ENCODE measurements at places on chromosomes 2 and 18. TPM values are rescaled to one million over a fixed set of nuclear protein-coding genes. Genes with fewer than 3 reads are reported as not detected.

DHRS9 gene
- not detected for polyA plus RNA-seq

POLR1A gene
- 13.8 TPM for polyA plus RNA-seq

GAREM2 gene
- 3.8 TPM for polyA plus RNA-seq

- H3K27me3 ChIP-seq, result no peaks in the 10 kb centered on the region
- no peak for DNase-seq
- H3K4me1 ChIP-seq, result peaks cover 32% of the 10 kb centered on the region
- no peaks in the 10 kb centered on the region for H3K36me3 ChIP-seq
Observed at GRCh38 chr18:5972298-5972697, 77.0 kb upstream of the TMEM200C start.

- H3K27me3 ChIP-seq, result no peaks in the 10 kb centered on the region
- H3K4me1 ChIP-seq, result no peaks in the 10 kb centered on the region
- H3K4me3 ChIP-seq, result no peak overlapping the region
- no peak for DNase-seq
Observed at GRCh38 chr18:41644466-41644865, 310.6 kb upstream of the PIK3C3 start.

DNA sequence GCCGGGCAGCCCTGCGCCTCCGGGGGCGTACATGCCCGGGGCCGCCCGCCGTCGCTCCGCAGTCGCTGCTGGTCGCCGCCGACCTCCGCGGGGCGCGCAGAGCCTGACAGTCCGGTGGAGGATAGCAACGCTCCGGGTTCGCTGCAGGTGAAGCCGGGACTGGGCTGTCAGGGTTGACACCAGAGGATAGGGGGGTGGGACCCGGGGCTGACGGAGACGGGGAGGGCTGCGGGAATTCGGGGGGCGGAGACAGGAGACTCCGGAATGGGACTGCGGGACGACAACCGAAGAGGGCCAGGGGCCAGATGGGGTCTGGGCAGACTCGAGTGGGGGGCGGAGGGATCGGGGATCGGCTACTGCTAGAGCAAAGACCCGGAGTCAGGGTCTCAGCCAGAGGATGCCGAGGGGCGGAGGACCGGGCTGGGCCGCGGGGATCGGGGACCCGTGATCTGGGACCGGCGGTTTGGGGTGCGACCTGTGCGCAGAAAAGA, 403 bp downstream of the TMEM127 start:
- peak overlapping the region; percentile 100 for H3K4me3 ChIP-seq
- H3K36me3 ChIP-seq, result peaks cover 15% of the 10 kb centered on the region
- H3K27me3 ChIP-seq, result no peaks in the 10 kb centered on the region
- no peak overlapping the region for H3K27ac ChIP-seq

GRCh38 chr2:160742667-160743066, 249.1 kb upstream of the RBMS1 start:
- DNase-seq, result no peak
- H3K27me3 ChIP-seq, result no peaks in the 10 kb centered on the region
- no peaks in the 10 kb centered on the region for H3K36me3 ChIP-seq
- no peak overlapping the region for H3K4me3 ChIP-seq
- no peak overlapping the region for H3K27ac ChIP-seq
- no peaks in the 10 kb centered on the region for H3K4me1 ChIP-seq

DNA sequence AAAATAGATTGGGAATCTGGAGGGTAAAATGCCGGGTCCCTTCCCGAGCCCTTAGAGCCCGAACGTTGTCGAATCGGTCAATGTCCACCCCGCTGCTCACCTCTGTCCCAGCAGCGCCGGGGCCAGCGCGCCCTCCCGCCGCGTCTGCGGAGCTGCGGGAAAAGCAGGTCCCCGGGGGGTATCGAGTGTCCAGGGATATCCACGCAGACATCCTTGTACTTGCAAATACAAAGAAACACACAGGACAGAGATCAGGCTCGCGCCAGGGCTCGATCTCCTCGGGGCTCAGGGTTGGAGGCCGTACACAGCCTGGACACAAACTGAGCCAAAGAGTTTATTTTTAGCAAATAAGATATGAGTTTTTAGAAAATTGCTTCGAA, 2.3 kb upstream of the GATA6 start:
- no peak for DNase-seq
- peaks cover 96% of the 10 kb centered on the region for H3K27me3 ChIP-seq
- H3K4me1 ChIP-seq, result peaks cover 30% of the 10 kb centered on the region
- no peaks in the 10 kb centered on the region for H3K36me3 ChIP-seq

DNA sequence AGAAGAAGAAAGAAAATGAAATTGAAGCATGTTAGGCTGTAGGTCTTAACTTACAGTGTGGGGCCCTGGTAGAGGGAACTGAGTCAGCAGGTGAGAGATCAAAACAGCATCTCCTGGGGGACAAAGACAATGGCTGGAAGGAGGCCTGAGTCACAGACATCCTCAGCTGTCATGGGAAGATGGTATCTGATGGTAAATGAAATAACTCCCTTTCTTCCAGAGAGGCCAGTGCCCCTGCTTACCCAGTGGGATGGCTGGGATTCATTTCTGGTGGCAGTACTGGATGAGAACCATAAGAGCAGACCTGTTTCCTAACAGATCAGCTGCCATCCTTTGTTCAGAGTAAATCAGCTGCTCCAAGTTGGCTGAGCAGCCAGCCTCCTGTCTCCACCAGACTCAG, 251.3 kb upstream of the EPAS1 start:
- DNase-seq, result no peak
- no peaks in the 10 kb centered on the region for H3K27me3 ChIP-seq
- no peak overlapping the region for H3K27ac ChIP-seq
- no peaks in the 10 kb centered on the region for H3K4me1 ChIP-seq
- no peak overlapping the region for H3K4me3 ChIP-seq

- no peaks in the 10 kb centered on the region for H3K27me3 ChIP-seq
- H3K4me1 ChIP-seq, result no peaks in the 10 kb centered on the region
Observed at GRCh38 chr18:45528712-45529336, 86.5 kb upstream of the SLC14A2 start.

All from GM23338 (cell line).